ENCODE measurements at places on chromosomes 1 and 21. TPM values are rescaled to one million over a fixed set of nuclear protein-coding genes. Genes with fewer than 3 reads are reported as not detected.
A peak's percentile ranks its signal among the peaks of the same experiment; 100 is the strongest.

The TRIM46 gene
- 13.6 TPM for total RNA-seq

The TPTE gene
- not detected for total RNA-seq

The PTPN7 gene
- total RNA-seq = 0.58 TPM

The CLCA4 gene
- total RNA-seq = not detected

The GNG4 gene
- total RNA-seq = 3.8 TPM

The CCDC185 gene
- total RNA-seq = not detected

- H3K36me3 ChIP-seq = no peaks in the 10 kb centered on the region
- no peaks in the 10 kb centered on the region for H3K4me1 ChIP-seq
- no peak overlapping the region for H3K4me3 ChIP-seq
- H3K27me3 ChIP-seq = no peaks in the 10 kb centered on the region
Measured at GRCh38 chr1:112196008-112196588, 199.9 kb upstream of the CTTNBP2NL start.

DNA sequence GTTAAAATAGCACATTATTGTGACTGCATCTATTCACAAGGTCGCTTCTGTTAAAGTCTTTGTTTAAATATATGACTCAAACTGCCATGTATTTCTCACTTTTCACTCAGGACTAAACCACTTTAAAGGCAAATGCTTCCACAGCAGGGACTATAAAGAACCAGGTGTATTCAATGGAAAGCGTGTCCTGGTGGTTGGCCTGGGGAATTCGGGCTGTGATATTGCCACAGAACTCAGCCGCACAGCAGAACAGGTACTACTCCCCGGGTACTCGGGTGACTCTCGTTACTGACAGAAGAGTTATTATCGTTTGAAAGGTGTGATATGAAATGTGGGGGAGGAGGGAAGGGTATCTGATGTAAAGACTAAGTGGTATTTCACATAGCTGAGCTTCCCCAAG lies 17.3 kb downstream of the FMO3 start:
- H3K27ac ChIP-seq = no peak overlapping the region
- H3K4me1 ChIP-seq = no peaks in the 10 kb centered on the region
- DNase-seq = no peak

- H3K27ac ChIP-seq = no peak overlapping the region
- no peaks in the 10 kb centered on the region for H3K27me3 ChIP-seq
- no peak overlapping the region for H3K4me3 ChIP-seq
- no peaks in the 10 kb centered on the region for H3K36me3 ChIP-seq
Measured at GRCh38 chr21:33870768-33871167, 44.8 kb downstream of the ATP5PO start.

DNA sequence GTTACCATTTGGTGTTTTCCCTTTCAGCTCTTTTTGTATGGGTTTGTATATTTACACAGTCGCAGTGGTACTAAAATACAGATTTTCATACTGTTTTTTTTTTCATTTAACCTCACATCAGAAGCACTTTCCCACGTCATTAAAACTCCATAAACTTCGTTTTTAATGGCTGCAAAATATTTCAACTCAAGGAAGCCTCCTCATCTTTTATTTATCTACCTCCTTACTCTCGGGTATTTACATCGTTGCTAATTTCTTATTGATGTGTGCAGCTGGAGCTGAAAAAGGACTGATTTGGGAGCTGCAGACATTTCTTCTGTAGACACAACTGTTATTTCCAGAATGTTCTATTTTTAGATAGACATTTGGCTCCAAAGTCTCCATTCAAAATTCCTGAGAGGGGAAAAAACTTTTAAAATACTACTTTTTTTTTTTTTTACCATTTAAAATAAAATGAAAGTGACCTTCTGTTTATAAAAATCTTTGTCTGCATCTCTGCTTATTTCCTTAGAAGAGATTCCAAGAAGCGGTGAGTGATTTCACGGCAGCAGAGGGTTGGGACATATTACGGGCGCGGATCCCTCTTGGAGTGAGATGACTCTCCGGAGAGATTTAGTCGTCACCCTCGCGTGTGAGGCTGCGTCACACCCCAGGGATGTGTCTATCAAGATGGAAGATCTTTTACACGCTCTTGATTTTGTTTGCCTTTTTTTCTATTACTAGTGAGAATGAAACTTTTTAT lies 10.1 kb downstream of the RUNX3 start:
- H3K4me1 ChIP-seq = peaks cover under 1% of the 10 kb centered on the region
- H3K27me3 ChIP-seq = peaks cover 20% of the 10 kb centered on the region
- H3K36me3 ChIP-seq = no peaks in the 10 kb centered on the region
- DNase-seq = no peak
- no peak overlapping the region for H3K4me3 ChIP-seq

DNA sequence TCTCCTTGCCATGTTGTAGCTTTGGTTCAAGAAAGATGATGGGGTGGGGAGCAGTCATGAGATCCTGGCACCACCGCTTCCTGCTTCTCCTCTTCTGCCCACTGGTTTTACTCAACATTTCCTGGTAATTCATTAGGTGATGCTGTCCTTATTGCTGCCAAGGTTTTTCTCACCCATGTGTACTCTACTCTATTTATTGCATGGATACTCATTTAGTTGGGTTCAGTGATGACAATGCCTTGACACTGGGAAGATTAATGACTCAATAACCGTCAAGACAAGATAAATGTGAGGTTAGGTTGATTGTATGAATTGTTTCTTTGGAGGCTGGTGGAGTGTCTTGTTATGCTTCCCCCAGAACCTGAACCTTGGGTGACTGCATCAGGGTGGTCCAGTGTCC lies 484.2 kb downstream of the SIPA1L2 start:
- no peaks in the 10 kb centered on the region for H3K36me3 ChIP-seq
- peaks cover 26% of the 10 kb centered on the region for H3K4me1 ChIP-seq
- H3K4me3 ChIP-seq = no peak overlapping the region
- H3K27me3 ChIP-seq = no peaks in the 10 kb centered on the region
- DNase-seq = no peak

- DNase-seq = peak; percentile 58
- no peak overlapping the region for H3K27ac ChIP-seq
- no peak overlapping the region for H3K4me3 ChIP-seq
Measured at GRCh38 chr1:119409731-119410130, 5.2 kb upstream of the HSD3B2 start.

DNA sequence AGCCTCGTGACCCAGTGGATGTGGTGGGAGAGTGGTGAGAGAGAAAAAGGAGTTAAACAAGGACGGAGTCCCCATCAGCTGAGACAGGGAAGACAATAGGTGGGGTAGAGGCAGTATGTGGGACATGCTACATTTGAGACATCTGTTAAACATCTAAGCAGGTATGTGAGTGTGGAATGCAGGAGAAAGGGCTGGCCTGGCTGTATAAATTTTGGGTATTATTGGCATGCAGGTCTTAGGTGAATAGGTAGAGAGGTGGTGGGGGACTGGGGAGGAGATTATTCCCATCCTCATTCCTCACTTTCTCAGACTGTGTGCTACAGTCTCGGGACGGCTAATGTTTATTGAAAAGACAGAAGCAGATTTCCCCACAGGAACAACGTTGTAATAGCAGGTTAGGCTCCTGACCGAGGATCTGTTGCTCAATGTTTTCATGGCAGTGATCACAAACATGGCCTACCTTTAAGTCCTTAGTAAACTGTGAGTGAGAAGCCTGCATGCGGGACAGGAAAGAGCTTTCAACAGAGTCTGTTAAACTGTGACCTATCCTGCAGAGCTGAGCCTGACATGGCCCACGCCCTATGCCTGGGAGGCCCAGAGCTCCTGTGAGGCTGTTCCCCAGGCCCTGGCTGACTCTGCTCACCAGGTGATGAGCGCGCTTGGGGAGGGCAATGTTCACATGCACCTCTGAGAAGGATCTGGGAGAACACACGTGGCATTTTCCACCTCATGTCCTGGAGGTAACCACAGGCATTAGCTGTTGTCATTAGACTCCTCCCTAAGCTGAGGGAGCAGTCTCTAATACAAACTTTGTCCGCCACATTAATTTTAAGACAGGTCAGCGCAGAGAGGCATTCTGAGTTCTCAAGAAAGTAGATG lies 16.5 kb downstream of the VSIG8 start:
- H3K36me3 ChIP-seq = no peaks in the 10 kb centered on the region
- no peak for DNase-seq
- H3K27me3 ChIP-seq = no peaks in the 10 kb centered on the region
- H3K4me3 ChIP-seq = no peak overlapping the region

DNA sequence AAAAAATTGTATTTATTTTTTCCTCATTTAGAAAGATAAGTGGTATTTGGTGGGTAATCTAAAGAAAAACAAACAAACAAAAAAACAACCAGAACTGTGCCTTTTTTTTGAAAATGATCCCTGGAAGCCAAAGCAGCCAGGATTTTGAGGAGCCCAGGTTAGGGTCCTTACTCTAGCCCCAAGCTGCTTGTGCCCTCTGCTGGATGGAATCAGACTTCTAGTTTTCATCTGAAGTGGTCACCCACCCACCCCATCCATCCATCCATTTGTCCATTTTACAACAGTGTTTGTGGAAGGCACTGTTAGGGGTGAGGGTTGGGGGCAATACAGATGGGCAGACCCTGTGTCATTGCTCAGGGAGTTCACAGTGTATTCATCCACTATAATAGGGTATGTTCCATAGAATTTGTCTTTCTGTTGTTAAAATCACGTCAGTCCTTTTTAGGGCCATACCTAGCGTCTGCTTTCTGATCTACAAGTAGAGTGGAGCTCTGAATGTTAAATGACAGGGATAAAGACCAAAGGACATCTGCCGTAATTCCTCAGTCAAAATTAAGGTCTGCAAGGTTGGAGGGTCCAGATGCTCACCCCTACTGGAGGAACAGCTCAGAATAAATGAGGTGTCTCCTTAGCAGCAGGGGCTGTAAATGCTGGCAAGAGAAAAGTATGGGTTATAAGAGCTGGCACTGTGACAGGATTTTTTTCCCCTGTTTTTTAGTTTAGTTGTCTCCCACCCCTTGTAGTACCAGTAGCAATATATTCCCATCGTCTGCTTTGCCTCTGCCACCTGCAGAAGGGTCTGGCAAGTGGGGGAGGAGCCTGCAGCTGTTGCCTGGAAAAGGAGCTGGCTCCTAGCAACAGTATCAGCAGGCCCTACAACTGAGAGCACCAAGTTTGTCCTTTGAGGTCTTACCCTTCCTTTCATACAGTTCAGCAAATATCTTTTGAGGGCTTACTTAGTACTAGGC lies 3.2 kb downstream of the LRRC42 start:
- H3K27me3 ChIP-seq = no peaks in the 10 kb centered on the region
- H3K4me1 ChIP-seq = peaks cover 13% of the 10 kb centered on the region
- H3K27ac ChIP-seq = no peak overlapping the region
- no peak overlapping the region for H3K4me3 ChIP-seq
- H3K36me3 ChIP-seq = peaks cover 12% of the 10 kb centered on the region

GRCh38 chr1:23577056-23578004 lies 18.0 kb upstream of the ID3 start:
- peak; percentile 97 for DNase-seq
- peaks cover 37% of the 10 kb centered on the region for H3K4me1 ChIP-seq
- H3K4me3 ChIP-seq = peak overlapping the region; percentile 41
- H3K36me3 ChIP-seq = no peaks in the 10 kb centered on the region
- no peaks in the 10 kb centered on the region for H3K27me3 ChIP-seq

GRCh38 chr1:59695252-59695651 lies 119.5 kb upstream of the HOOK1 start:
- no peaks in the 10 kb centered on the region for H3K36me3 ChIP-seq
- peaks cover 7% of the 10 kb centered on the region for H3K4me1 ChIP-seq
- no peak overlapping the region for H3K4me3 ChIP-seq
- DNase-seq = peak; percentile 33
- no peaks in the 10 kb centered on the region for H3K27me3 ChIP-seq

DNA sequence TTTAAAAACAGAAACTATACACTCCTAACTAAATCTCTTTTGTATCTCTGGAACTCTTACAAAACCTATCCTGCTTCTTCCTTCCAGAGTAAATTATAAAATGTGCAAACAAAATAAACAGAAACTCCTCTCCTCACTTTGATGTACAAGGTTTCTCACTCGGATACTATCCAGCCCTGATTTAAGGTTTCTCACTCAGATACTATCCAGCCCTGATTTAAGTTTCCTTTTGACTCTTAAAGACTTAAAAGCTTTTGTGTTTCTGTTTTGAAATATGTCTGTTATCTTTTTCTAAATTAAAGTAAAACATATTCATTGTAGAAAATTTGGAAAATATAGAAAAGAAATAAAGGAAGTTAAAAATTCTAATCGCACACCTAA lies 132.5 kb downstream of the CRB1 start:
- DNase-seq = no peak
- H3K4me1 ChIP-seq = no peaks in the 10 kb centered on the region
- H3K36me3 ChIP-seq = no peaks in the 10 kb centered on the region
- H3K27me3 ChIP-seq = no peaks in the 10 kb centered on the region

GRCh38 chr1:8431019-8431418 lies 113.1 kb downstream of the SLC45A1 start:
- no peak overlapping the region for H3K27ac ChIP-seq
- H3K27me3 ChIP-seq = no peaks in the 10 kb centered on the region
- H3K4me1 ChIP-seq = no peaks in the 10 kb centered on the region
- H3K36me3 ChIP-seq = no peaks in the 10 kb centered on the region

- H3K4me3 ChIP-seq = no peak overlapping the region
- no peaks in the 10 kb centered on the region for H3K27me3 ChIP-seq
- H3K36me3 ChIP-seq = no peaks in the 10 kb centered on the region
- peak overlapping the region; percentile 32 for H3K27ac ChIP-seq
- peak; percentile 86 for DNase-seq
Measured at GRCh38 chr1:12460911-12461621, 156.9 kb downstream of the DHRS3 start.

GRCh38 chr1:28813931-28814465 lies 2.0 kb downstream of the OPRD1 start:
- no peaks in the 10 kb centered on the region for H3K4me1 ChIP-seq
- no peak for DNase-seq
- H3K27ac ChIP-seq = no peak overlapping the region
- H3K36me3 ChIP-seq = no peaks in the 10 kb centered on the region
- H3K27me3 ChIP-seq = peaks cover 64% of the 10 kb centered on the region

DNA sequence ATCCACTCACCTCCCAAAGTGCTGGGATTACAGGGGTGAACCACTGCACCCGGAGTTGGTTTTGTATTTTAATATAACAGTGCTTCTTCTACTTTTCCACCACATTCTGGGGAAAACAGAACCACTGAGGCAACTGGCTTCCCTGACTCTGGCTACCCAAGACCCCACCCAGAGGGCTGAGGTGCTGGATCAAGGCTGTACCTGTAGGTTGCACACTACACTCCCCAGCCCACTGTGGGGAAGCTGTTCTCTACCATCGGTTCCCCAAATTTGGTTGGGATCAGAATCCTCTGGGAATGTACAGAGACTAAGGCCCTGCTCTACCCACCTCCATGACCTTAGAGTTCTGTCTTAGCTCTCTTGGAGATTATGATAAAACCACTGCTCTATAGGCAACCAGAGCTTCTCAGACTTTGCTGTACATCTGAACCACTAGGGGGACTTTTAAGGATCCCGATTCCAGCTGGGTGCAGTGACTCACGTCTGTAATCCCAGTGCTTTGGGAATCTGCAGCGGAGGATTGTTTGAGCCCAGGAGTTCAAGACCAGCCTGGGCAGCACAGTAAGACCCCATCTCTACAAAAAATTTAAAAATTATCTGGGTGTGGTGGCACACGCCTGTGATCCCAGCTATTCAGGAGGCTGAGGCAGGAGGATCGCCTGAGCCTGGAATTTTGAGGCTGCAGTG lies 51.6 kb downstream of the GNG4 start:
- DNase-seq = peak; percentile 12
- no peaks in the 10 kb centered on the region for H3K36me3 ChIP-seq
